ENCODE measurements at places on chromosomes 1 and 21. TPM values are rescaled to one million over a fixed set of nuclear protein-coding genes. Genes with fewer than 3 reads are reported as not detected.

GRCh38 chr1:55045430-55045829, 6.1 kb downstream of the PCSK9 start:
- no peaks in the 10 kb centered on the region for H3K36me3 ChIP-seq
- H3K4me1 ChIP-seq = no peaks in the 10 kb centered on the region
- H3K27ac ChIP-seq = no peak overlapping the region

DNA sequence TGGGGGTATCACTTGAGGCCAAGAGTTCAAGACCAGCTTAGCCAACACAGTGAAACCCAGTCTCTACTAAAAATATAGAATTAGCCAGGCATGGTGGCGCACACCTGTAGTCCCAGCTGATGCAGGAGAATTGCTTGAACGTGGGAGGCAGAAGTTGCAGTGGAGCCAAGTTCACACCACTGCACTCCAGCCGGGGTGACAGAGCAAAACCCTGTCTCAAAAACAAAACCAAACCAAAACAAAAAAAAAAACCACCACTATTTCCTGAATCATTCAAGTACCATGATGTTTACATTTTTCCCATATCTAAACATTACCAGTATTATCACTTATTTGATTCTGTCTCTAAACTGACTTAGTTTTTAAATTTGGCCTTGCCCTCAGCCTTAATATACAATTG, 29.5 kb downstream of the TUT4 start:
- no peak overlapping the region for H3K27ac ChIP-seq
- no peak overlapping the region for H3K4me3 ChIP-seq
- DNase-seq = no peak
- peaks cover 16% of the 10 kb centered on the region for H3K36me3 ChIP-seq
- H3K27me3 ChIP-seq = no peaks in the 10 kb centered on the region

CRABP2 gene
- 120 TPM for total RNA-seq

- no peak for DNase-seq
- peaks cover 5% of the 10 kb centered on the region for H3K4me1 ChIP-seq
- H3K27ac ChIP-seq = no peak overlapping the region
- H3K4me3 ChIP-seq = no peak overlapping the region
These were observed 49.8 kb downstream of the KIRREL1 start for GRCh38 chr1:158043232-158043631.
